ENCODE measurements at places on chromosomes 13 and 19.

DNA sequence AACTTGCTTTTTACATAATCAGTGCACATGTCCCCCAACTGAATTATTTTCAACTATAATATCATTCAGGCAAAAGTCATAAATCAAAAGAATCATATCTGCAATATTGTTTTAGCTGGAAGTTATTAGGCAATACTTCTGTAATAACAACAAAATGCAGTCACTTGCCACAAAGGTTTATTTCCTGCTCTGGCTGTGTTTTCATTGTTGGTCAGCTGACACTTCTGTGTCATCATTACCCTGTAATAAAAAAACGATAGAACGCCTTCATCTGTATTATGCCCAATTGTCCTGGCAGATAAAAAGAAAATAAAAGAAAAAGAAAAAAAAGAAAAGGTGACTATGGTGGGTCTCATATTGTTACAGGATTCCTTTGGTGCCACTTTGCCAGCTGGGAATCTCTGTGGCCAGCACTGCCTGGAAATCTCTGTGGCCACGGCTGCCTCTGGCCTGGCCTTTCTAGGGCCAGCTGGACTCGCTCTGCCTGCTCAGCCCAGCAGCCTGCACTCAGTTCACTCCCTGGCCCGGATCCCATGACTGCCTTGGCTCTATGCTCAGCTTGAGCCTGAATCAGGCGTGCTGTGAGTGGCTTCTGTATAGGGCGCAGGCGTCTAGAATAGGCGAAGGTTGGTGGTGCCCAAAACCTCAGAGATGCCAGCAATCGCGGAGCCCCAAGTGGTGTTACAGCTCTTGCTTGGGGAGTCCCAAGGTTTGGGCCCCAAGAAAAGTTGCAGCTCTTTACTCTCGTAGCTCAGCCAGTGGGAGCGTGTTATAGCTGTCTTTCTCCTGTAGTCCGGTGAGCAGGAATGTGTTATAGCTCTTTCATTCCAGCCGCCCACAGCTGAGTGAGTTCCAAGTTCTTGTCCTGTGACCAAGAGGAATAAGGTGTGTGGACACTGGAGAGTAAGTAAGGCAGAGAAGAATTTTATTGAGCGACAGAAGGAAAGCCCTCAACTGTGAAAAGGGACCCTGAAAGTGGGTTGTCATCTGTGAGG lies 1227.1 kb downstream of the SLITRK1 start:
- DNase-seq: no peak

- no peak for DNase-seq
Observed at GRCh38 chr13:109781384-109782065, 4.9 kb downstream of the IRS2 start.

- no peak for DNase-seq
Observed at GRCh38 chr13:82076496-82076895, 1735.6 kb upstream of the SPRY2 start.

- DNase-seq: no peak
Observed at GRCh38 chr13:44542361-44542760, 33.8 kb downstream of the TSC22D1 start.

GRCh38 chr19:46513461-46514236 lies 18.0 kb upstream of the PNMA8B start:
- DNase-seq: peak; percentile 87

GRCh38 chr13:25046985-25047511 lies 48.9 kb upstream of the PABPC3 start:
- no peak for DNase-seq

GRCh38 chr13:94218537-94218936 lies 260.9 kb downstream of the DCT start:
- no peak for DNase-seq

All from activated T-cell treated with anti-CD3 and anti-CD28 coated beads, Interleukin-2, amount 50 U/mL, for 48 hours (primary cell).